ENCODE measurements at places on chromosomes 1 and 21.

- no peak for DNase-seq
Observed at GRCh38 chr1:18020021-18020817, 87.4 kb upstream of the IGSF21 start.

GRCh38 chr1:1094981-1095380 is 20.9 kb upstream of the RNF223 start:
- DNase-seq, result no peak

GRCh38 chr1:243620096-243620495 is 229.9 kb downstream of the AKT3 start:
- DNase-seq, result no peak

GRCh38 chr1:78622548-78622947 is 2.3 kb downstream of the IFI44L start:
- no peak for DNase-seq

- DNase-seq, result no peak
Observed at GRCh38 chr1:208108646-208109330, 135.4 kb downstream of the PLXNA2 start.

DNA sequence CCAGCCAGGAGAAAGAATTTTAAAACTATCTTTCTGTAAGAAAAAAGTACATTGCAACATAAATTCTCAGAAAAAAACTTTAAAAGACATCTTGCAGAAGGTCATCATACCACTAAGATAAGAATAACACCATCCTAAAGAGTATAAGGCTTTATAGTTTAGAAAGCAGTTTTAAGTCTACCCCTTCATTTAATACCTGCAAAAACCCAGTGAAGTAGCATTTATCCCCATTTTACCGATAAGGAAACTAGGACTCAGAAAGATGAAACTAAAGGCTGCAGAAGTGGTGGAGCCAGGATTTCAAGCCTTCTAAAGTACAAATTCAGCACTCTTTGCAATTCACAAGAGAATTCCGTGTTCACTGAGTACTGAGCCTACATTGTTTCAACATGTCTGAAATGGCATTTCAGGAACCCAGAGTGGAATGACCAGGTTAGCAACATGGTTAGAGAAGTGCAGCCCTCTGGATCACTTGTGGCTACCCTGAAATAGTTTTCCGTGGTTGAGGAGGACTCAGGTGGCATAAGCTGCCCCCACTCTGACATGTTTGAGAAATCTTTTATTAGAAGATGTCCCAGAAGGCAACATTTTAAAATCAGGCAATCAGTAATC is 6.7 kb downstream of the MYCL start:
- DNase-seq, result no peak

- DNase-seq, result no peak
Observed at GRCh38 chr1:4108331-4108730, 208.3 kb upstream of the C1orf174 start.

DNA sequence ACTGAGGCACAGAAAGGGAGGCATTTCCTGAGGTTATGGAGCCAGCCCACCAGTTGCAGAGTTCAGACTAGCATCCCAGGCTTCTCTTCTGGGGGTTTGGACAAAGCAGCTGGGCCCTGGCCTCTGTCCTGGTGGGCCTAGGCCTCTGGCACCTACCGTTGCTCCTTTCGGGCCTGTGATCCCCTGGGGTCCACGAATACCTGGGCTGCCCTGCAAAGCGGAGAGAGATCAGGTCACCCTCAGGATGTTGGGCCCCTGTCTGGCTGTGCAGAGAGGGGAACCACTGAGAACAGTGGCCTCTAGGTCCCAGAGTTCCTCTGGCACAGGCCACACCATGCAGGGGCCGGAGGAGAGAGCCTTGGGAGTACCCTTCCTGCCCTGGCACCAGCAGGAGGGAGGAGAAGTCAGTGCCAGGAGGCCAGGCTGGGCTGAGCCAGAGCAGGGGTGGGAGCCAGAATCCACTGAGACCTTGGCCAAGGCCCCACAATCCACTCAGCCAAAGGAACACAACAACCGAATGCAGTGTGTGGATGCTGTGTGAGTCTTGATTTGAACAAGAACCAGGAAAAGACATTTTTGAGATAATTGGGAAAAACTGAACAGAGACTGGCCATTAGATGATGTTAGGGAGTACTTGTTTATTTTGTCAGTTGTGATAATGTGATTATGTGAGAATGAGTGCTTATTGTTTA is 8.9 kb downstream of the COL9A2 start:
- no peak for DNase-seq

DNA sequence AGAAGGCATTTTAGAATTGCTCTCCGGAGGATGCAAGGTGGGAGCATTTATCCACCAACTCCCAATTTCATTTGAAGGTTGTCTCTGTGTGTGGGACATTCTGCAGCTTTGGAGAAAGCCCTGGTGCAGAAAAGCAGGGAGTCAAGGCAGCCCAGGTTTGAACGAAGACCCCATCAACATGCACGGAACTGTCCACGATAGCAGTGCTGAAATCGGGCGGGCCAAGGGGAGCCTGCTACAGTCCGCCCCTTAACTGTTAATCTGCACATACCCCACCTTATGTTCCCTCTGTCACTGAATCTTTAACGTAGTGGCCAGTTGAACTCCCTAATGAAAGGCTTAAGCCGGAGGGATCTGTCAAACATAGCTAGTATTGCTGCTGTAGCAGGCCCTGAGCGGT is 68.8 kb upstream of the C1orf174 start:
- no peak for DNase-seq

GRCh38 chr1:176775996-176776395 is 313.0 kb downstream of the PAPPA2 start:
- DNase-seq, result no peak

DNA sequence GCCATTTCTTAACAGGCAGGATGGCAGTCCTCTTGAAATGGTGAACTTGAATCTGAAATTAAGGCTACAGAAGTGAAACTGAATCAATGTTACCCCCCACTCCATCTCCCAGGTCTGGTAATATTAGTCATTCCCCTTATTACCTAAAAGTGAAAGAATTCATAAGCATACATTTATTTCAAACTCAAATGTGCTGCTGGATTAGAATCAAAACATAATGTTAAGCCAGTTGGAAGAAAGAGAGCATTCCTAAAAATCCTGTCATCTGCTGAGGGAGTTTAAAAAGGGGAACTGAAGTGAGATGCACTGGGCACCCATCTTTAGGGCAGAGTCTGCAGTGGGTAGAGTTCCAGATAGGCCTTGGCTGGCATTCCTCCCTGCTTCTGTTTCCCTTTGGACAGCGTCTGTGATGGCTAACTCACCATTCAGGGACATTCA is 17.4 kb downstream of the KIAA0319L start:
- DNase-seq, result no peak

GRCh38 chr1:147539122-147539575 is 2.2 kb upstream of the BCL9 start:
- DNase-seq, result no peak

DNA sequence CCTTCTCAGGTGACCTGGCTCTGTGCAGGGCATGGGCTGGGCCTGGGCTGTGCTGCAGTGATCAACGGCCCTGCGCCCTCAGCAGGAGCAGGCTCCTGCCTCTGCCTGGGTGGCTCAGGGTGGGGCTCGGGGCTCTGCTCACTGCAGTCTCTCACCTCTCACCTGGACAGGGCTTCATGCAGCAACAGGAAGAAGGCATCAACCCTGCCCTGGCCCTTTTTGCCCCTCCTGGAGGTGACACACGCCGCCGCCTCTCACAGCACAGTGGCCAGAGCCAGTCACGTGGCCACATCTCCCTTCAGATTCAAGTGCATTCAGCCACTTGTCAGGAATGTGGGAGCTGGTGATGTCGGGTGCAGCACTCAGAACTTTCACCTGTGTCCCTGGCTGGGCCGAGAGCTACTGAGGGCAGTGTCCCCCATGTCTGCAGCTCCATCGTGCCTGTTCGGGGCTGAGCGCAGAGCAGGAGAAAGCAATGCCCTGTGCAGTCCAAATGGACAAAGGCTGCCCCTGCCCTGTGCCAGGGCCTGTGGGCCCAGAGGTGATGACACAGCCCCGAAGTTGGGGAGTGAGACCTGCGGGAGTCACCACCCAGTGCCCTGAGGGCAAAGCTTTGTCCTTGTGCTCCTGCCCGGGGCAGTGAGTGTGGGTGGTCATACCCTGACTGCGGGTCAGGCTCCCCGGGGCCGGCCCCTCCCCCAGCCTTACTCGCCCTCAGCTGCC is 314.0 kb downstream of the PTPRU start:
- DNase-seq, result no peak

DNA sequence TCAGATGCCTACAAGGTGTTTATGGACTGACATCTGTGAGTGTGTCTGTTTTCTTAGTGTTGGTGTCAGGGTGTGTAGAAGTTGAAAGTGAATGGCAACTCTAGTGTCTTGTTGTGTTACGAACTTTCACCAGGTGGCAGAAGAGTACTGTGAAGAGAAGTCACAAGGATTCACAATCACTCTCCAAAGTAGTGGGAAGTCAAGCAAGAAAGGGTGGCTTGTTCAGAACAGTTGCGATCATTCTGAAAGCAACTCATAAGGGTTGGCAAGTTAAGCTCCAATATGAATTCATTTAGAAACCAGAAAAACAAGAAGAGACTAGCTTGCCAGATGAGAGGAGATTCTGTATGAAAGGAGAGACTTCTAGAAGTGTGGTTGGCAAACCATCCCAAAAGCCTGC is 86.1 kb downstream of the FASLG start:
- DNase-seq, result peak; percentile 30

- no peak for DNase-seq
Observed at GRCh38 chr1:208031932-208032320, 121.0 kb upstream of the CD34 start.

- DNase-seq, result no peak
Observed at GRCh38 chr21:46052703-46053651, 44.9 kb upstream of the COL6A2 start.

- DNase-seq, result no peak
Observed at GRCh38 chr1:15662477-15662876, 21.6 kb upstream of the PLEKHM2 start.

GRCh38 chr1:98196012-98196411 is 275.2 kb upstream of the DPYD start:
- DNase-seq, result no peak
